ENCODE measurements at places on chromosomes 5 and 9.

DNA sequence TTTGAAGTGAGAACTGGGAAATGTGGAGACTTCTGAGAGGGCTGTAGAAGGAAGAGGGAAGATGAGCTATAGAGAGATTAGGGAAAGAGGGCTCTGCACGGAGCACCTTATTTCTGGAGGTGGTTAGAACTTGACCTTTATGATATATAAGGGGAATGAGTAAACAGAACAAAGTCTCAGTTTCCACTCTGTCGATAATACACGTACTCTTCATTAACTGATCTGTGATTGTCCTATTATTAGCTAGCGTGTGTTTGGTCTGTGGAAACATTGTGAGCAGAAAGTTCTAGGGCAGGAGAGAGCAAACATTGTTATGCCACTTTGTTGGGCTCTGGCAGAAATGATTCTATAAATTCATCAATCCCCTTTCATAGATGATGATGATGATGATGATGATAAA lies 118.5 kb downstream of the UGCG start:
- no peak for DNase-seq

- no peak for DNase-seq
Observed at GRCh38 chr5:14215901-14216300, 72.8 kb downstream of the TRIO start.

GRCh38 chr9:95127249-95128176 lies 190.0 kb downstream of the FANCC start:
- DNase-seq = peak; percentile 39

DNA sequence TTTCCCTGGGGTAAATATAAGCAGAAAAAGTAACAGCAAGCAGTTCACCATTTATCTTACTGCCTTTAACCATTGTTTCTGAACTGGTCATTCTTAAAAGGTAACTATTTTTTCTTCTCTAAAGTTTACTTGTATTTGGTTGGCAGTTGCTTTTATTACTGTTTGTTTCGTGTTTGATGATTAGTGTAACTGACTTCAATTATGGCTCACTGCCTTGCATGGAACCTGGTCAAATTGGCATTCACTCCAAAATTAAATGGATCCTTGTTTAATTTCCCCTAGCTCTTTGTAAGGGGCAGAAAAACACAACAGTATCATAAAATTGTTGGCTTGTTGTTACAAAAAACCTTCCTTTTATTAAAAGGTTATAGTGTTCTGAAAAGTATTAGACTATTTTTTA lies 1723.9 kb upstream of the CDH6 start:
- no peak for DNase-seq

GRCh38 chr5:160082614-160083500 lies 36.4 kb downstream of the PWWP2A start:
- DNase-seq = no peak

- DNase-seq = no peak
Observed at GRCh38 chr9:1102642-1102970, 52.4 kb downstream of the DMRT2 start.

GRCh38 chr9:129422032-129422842 lies 198.7 kb downstream of the C9orf50 start:
- DNase-seq = no peak

GRCh38 chr9:89006267-89006666 lies 15.0 kb downstream of the S1PR3 start:
- no peak for DNase-seq

DNA sequence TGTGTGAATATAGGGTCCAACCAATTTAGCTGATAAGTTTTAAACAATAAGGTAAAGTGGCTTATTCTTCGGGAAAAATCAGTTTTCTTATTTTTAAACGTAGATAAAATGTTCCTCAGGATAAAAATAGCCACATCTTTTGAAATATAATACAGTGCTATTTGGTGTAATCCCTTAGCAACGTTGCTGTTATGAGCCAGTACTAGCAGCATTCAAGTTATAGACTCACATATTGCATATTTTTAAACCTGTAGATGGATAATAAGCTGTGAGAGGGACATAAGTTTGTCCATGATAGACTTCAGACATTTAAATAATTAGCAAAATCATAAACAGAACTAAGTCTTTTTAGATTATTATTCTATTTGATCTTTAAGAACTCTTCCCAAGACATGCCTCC lies 6.3 kb downstream of the PDE4D start:
- DNase-seq = no peak

DNA sequence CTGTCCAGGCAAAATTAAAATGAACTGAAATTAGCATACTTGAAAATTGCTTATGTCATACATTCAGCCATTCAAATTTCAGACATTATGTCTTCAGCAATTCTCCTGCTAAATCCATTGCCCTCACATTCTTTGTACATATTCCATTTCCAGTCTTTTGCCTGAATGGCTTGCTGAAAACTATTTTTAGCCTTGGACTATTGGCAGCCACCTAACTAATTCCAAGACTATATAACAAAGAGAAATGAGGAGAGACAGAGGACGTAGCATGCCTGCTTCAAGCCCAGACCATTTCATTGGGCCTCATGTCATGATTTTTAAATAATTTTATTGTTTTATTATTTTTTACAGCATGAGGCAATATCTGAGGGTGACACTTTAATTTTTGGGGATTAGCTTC lies 100.3 kb downstream of the MRPS30 start:
- DNase-seq = no peak

- no peak for DNase-seq
Observed at GRCh38 chr5:9350301-9350797, 195.5 kb downstream of the SEMA5A start.

DNA sequence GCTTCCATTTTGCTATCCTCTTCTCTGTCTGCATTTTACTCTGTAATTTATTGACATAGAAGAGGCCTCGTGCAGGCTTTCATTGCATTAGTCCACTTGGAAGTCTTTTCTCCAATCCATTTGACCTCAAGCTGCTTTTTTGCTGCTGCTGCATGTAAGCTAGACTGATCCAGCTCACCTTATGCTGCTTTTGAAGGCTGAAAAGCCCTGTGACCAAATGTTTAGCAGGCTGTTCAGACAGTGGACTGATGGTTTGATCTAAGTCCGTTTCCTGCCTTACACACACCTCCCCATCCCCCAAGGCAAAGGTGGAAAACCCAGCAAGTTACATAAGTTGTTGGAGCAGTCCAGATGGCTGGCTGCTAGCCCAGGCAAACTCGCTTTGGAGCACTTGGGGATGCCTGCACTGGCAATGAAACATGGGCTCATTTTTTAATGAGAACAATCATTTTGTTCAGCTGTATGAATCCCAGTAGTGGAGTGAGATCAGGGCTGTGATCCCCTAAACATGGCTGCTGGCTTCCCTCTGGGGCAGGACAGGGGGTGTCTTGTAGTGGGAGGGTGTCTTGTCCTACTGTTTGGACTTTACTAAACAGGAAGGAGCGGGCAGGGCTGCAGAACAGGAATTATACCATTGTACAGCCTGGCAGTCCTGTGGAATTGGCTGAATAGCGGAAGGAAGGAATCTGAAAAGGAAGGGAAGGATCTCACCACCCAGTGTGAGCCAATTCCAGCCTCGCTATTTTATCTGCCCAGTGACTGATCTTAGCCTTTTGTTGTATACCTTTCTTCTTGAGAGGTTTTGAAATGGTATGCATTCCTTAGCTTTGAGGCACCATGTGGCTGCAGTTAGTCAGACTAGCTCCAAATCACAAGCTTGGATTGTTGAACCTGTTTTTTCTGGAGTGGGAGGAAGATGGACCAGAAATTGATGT lies 212.0 kb downstream of the ARHGAP26 start:
- no peak for DNase-seq

- no peak for DNase-seq
Observed at GRCh38 chr9:100869326-100869725, 159.2 kb upstream of the PLPPR1 start.

DNA sequence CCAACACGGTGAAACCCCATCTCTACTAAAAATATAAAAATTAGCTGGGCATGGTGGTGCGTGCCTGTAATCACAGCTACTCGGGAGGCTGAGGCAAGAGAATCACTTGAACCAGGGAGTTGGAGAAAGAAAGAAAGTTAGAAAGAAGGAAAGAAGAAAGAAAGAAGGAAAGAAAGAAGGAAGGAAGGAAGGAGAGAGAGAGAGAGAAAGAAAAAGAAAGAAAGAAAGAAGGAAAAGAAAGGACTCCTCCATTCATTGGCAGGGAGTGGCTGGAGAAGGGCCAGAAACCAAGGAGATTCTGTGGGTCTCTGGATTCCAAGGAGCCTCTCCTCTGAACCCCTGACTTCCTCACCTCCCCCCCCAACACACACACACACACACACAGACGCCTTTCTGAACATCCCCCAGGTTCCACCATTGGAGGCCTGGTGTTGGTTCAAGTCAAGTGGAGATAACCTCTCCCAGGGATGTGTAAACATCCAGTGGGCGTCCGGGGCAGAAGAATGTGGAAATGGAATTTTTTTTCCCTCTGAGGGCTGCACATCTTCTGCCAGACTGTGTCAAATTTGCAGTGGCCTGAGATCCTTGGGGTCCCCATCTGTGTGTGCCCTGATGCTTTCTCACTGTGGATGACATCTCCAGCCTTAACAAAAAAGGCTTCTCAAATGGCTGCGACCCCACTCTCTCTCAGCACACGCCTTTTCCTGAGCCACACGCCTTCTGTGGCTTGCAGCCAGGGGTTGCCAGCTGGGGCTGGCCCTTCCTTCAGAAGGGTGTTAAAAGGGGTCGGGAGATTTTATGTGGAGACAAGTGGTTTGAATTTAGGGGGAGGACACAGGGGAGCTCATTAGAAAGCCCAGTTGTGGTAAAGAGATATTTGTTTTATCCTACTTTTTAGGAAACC lies 109.3 kb upstream of the HAND1 start:
- no peak for DNase-seq

DNA sequence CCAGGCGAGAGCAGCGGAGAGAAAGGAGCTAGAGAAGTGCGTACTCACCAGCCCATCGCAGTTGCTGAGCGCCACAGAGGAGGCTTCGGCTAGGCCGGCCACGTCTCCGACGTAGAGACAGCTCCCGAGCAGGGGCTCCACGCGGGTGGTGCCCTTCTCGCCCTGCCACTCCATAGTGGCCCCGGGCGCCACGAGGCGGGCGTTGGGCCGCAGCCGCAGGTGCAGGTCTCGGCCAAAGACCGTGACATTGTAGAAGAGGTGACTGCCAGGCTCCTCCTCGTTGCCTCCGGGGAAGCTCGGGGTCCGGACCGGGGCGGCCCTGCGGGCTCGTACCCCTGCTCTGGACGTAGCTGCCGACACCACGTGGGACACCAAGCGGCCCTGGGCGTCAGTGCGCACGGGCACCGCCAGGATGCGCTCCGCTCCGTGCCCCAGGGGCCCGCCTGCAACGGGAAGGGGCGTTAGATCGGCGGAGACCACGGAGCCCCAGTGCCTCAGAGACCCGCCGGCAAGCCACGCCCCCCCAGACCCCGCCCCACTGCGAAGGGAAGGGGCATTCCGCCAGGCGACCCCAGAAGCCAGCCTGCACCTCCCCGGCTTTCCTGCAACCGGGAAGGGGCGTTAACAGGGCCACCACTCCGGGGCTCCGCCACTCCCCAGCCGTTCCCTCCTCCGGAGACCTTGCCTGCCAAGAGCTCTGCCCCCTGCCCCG lies 1.4 kb downstream of the ADAMTS2 start:
- no peak for DNase-seq

GRCh38 chr9:35859990-35860339 lies 10.2 kb downstream of the OR13J1 start:
- DNase-seq = no peak

DNA sequence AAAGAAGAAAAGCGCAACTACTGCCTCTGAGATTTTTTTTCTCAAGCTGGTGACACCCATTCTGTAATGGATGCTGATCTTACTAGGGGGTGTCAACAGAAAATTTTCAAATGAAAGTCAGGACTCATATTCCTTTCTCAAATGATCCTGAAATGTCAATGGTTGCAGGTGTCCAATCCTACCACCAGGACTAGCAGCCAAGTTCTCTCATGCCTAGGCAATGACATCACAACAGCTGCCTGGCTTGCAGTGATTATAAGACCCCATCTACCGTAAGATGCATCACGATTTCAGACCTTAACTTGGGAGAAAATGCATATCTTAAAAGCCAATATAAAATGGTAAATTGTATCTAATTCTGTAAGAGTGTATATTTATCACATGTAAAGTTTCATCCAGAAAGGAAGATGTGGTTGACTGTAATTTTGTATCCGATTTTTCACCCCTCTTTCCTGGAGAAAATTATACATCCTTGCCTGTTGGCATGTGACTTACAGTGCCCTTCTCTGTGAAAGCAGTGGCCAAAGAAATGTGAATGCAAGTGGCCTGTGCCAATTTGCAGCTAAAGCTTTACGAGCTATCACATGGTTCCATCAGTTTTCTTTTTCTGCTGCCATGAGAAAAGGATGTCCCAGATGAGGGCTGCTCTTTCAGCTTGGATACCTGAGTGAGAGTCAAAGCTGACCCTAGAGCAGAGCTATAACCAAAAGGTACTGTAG lies 104.4 kb downstream of the DENND1A start:
- DNase-seq = no peak

- no peak for DNase-seq
Observed at GRCh38 chr5:127079994-127080491, 6.7 kb upstream of the C5orf63 start.

DNA sequence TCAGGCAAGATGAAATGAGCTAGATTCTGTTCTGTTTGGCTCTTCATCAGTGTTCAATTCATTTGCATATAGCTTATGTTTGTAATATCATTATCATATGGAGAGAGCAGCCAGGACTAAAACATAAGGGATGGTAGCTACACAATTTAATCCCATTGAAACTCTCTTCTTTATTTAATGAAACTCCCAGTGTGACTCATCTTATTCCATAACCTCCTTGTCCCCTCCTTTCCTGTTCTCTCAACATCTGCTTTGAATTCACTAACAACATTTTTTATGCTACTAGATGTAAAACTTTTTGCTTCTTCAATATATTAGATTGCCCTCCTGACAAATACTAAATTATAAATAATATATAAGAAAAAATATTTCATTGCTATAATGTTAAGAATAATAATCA lies 1823.4 kb downstream of the MAT2B start:
- no peak for DNase-seq

GRCh38 chr5:31638345-31638744 lies 586 bp upstream of the PDZD2 start:
- no peak for DNase-seq

DNA sequence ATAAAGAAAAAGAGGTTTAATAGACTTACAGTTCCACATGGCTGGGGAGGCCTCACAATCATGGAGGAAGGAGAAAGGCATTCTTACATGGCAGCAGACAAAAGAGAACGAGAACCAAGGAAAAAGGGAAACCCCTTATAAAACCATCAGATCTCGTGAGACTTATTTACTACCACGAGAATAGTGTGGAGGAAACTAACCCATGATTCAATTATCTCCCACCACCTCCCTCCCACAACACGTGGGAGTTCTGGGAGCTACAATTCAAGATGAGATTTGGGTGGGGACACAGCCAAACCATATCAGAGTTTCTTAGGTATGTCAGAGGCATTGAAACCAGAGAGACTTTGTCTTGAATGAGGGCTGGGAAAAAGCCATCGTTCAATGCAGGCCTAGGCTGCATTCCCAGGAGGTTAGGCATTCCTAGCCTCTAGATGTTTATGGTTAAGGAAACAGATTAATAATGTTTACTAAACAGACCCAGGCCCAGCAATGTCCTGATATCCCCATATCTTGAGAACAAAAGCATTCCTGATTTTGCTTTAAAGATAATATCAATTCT lies 7.5 kb upstream of the PAIP1 start:
- no peak for DNase-seq

All from activated T-helper 1 cell treated with Interleukin-2 at 50 U/mL for 16 hours (primary cell).